Right renal pelvis (tissue), 4 donors: ENCODE measurements at places on chromosomes 16 and 17.

DNA sequence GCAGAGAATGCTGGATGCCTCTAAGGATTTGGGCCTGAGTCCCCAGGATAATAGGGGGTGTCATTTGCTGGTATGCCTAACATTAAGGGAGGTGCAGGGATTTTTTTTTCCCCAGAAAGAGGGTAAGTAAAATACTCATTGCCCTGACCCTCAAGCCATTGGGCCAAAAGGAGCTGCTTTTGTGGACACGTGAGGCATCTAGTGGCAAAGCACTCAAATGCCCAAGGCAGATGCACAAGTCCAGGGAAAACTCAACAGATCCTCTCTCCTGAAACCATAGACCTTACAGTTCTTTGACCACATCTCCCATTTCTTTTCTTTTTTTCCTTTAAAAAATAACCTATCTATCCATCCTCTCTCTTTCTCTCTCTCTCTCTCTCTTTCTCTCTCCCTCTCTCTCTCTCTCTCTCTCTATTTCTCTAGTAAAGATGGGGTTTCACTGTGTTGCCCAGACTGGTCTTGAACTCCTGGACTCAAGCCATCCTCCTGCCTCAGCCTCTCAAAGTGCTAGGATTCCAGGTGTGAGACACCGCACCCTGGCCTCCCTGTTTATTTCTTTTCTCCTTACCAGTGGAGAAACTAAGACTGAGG is 11.8 kb downstream of the IRX5 start:
- no peak for DNase-seq

- no peak for DNase-seq
These were observed 214.2 kb downstream of the STX8 start for GRCh38 chr17:9361188-9361955.

DNA sequence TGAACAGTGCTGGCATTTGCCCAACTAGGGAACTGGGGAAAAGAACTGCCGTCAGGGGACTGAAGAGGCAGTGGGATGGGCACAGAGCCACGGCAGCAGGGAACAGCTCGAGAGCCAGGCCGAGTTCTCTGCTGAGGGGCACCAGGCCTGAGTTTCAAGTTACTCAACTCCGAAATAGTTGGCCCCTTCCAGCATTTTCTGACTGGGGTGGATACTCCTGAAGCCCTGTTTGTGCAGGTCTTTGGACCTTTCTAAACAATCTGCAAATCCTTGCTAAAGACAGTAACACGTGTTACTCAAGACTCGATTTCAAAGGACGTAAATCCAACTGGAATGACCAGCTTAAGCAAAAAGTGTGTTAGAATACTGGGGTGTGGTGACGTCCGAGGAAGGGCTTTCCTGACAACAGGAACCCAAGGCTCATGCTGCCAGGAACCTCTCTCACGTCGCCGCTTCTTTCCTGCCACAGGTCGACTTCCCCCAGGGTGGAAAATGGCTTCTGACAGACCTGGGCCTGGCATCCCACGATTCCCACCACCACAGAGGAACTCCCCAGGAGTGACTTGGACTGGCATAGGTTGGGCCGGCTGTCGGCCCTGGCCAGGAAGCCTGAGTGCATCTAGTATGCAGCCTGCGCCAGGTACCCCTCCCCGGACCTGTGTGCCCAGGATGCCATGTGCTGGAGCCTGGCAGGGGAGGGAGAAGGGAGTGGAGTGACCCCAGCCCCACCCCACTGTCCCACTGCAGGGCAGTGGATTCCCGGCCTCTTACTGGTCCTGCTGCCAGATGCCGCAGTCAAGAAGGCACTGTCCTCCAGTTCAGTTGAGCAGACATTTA is 71.9 kb downstream of the N4BP1 start:
- DNase-seq = no peak

- no peak for DNase-seq
These were observed 195.5 kb downstream of the HAPSTR1 start for GRCh38 chr16:9286930-9287329.

DNA sequence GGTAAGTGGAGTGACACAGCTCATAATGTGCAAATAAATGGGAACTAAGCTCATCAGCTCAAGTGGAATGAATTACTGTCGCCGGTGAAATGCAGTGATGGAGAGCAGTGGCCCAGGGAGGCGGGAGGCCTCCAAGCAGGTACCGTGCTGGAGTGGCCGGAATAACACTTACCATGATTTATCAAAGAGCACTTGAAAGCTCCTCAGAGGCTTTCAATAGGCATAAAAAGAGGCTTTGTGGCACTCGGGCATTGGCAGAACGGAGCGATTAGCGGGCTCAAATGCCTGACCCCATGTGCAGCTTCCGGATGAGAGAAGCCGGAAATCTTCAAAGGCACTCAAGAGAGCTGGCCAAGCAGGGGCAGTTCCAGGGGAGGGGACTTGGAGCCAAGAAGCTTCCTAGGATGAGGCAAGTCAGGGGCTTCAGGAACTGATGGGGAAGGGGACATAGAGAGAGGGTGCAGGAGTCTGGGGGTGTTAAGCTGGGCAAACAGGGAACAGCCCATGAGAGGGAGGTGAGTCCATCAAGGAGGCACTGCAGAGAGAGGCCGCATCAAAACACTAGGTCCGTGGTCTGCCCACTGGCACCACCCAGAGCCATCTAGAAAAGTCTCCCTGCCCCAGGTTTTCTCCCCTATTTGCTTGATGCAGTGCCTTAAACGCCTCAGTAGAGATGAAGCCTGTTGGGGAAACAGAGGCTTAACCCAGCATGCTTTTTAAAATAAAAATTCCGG is 144.0 kb upstream of the IRX6 start:
- DNase-seq = no peak

DNA sequence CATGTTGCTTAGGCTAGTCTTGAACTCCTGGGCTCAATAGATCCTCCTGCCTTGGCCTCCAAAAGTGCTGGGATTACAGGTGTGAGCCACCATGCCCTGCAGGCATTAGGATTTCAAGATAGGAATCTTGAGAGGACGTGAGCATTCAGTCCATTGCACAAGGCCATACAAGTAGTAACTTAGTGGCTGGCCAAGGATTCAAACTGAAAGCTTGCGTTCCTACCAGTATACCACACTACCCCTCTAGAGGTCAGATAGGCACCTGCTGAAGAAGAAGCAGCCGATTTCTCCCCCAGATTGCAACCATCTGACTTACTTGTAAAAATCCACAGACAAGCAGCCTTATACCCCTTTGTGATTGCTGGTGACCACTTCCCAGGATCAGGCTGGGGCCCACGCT is 80.9 kb downstream of the CACNG3 start:
- no peak for DNase-seq

DNA sequence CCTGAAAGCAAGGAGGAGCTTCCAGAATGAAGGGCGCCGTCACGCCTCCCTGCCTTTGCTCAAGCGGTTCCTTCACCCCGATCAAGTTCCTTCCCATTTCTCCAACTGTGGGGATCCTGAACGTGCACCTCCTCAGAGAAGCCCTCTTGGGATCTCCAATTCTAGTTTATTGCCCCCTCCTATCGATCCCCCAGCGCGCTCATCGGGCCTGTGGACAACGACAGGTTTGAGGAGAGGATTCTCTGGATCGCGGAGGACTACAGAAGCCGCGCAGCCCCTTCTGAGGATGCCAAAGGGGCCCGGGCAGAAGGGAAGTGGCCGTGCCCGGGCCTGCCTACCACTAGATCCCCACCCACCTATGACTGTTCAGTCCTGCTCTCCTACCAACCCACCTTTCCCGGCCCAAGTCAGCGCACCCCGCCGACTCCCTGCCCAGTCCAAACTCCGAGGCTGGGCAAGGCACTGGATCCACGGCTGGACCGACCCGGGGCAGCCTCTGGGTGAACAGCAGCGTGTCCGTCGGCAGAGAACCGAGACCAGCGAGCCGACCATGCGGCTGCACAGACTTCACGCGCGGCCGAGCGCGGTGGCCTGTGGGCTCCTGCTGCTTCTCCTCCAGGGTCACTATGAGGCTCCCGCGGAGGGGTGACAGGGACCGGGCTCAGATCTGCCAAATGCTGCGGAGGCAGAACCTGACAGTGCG is 12.8 kb upstream of the CES3 start:
- no peak for DNase-seq

- DNase-seq = no peak
These were observed 491 bp downstream of the SLC25A19 start for GRCh38 chr17:75288770-75289114.

GRCh38 chr17:48441862-48442261 is 11.8 kb upstream of the SKAP1 start:
- no peak for DNase-seq

DNA sequence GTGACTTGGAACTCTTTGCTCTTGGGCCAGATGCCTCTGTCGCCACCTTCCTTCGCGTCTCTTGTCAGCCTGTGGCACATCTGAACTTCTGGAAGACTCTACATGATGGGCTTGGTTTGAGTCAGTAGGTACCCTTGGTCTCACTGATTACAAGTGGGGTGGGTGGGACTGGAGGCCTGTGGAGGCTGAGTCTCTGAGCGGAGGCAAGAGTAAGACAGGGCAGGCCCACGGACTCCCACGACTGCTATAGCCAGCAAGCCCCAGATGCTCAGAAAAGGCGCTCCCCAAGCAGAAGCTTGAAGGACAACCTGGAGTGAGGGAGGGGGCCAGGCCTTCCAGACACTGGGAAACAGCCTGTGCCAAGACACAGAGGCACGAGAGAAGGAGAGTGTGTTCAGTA is 145.7 kb downstream of the SNX29 start:
- DNase-seq = no peak

DNA sequence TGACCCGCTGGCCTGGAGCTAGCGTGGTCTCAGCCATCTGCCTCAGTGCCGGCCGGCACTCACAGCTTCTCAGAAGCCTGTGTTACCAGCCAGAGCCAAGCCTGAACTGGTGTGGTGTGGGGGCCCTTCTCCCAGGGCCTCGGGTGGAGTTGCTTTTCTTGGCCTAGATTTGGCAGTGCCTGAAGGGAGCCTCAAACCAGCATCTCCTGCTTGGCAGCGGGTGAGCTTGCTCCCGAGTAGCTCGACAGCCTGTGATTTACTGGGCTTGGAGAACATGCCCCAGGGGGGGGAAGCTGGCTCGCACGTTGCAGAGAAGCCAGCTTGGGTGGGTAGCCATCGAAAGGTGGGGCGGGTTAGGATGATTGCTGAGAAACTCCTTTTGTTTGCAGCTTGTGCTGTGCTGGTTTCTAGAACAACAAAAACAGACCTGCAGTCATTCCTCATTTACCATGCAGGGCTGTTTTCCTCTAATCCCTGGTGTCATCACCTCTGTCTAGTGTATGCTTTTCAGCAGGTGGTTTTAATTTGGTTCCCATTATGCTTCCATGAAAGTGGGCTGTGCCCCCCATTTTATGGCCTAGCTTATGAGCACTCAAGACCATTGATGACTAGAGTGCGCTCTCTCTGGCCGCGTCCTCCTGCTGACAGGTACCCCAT is 42.2 kb downstream of the TBCD start:
- no peak for DNase-seq

GRCh38 chr16:82880346-82880745 is 253.6 kb downstream of the CDH13 start:
- DNase-seq = no peak

DNA sequence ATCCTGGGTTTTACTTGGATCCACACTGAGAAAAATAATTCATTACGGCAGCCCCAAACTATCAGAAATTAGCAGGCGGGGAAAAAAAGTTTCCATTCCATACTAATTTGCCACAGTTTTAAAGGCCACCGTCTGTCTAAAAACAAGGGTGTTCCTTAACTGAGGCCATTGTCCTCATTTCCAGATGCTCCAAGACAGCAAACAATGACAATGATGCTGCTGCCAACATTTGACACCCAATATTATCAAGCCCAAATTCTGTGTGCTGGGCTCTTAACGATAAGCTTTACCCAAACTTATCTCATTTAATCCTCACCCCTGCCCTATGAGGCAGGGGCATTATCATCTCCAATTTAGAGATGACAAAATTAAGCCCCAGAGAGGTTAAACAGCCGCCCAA is 26.3 kb downstream of the CUEDC1 start:
- no peak for DNase-seq

GRCh38 chr16:65313936-65314626 is 192.2 kb upstream of the CDH11 start:
- DNase-seq = no peak
